ENCODE measurements at places on chromosomes 3 and 15.

- DNase-seq: no peak
Observed at GRCh38 chr3:150410311-150411105, 2.4 kb downstream of the TSC22D2 start.

DNA sequence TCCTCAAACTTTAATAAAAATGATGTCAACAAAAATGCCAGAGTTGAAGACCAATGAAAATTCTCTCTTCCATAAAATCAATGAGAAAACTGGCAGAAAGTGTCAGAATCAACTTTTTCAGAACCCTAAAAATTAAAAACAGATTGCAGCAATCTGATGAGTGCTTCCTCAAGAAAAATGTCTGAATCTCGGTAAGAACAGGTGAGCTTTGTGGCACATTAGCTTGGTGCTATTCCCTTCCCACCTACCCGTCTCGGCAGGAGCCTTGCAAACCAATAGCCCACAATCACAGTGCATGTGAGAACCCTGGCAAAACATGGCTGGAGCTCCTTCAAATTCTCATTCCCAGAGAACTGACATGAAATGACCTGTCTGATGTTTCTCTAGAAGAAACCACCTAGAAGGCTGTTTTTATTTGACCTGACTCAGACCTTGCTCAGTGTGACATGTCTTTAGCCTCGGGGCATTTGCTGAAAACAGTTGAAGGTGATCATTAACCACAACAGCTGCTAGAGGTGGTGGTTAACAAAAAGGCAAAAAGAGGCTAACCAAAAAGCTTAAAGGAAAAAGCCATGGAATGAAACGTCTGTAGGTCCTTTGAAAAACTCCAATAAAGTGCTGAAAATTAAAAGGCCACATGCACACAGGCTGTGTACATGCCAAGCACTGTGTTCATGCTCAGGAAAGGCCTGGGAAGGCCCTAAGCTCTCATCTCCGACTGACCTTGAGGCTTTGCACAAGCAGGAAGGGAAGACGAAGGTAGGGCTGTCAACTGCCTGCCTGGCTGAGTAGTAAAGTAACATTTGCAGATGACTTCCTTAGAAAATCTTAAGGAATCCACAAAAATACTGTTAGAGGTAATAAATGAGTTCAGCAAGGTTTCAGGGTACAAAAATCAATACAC is 253.0 kb upstream of the NSMCE3 start:
- DNase-seq: no peak

GRCh38 chr15:52220251-52220650 is 29.1 kb upstream of the GNB5 start:
- DNase-seq: no peak

GRCh38 chr3:119324899-119325298 is 30.7 kb downstream of the ARHGAP31 start:
- no peak for DNase-seq

- no peak for DNase-seq
Observed at GRCh38 chr3:21944251-21944650, 193.2 kb upstream of the ZNF385D start.

GRCh38 chr3:23668430-23668904 is 137.3 kb upstream of the UBE2E1 start:
- DNase-seq: no peak

DNA sequence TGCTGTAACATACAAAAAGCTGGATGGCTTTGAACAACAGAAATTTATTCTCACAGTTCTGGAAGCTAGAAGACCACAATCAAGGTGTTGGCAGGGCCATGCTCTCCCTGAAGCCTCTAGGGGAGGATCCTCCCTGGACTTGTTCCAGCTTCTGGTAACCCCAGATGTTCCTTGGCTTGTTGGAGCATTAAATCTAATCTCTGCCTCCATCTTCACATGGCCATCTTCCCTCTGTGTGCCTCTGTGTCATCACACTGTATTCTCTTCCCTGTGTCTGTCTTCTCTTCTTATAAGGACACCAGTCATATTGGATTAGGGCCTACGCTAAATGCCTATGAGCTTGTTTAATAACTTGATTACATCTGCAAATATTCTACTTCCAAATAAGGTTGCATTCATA is 109.5 kb downstream of the STAG1 start:
- DNase-seq: no peak

GRCh38 chr15:32676169-32676568 is 34.7 kb downstream of the SCG5 start:
- DNase-seq: no peak

- DNase-seq: no peak
Observed at GRCh38 chr3:56207922-56208321, 260.3 kb downstream of the ERC2 start.

DNA sequence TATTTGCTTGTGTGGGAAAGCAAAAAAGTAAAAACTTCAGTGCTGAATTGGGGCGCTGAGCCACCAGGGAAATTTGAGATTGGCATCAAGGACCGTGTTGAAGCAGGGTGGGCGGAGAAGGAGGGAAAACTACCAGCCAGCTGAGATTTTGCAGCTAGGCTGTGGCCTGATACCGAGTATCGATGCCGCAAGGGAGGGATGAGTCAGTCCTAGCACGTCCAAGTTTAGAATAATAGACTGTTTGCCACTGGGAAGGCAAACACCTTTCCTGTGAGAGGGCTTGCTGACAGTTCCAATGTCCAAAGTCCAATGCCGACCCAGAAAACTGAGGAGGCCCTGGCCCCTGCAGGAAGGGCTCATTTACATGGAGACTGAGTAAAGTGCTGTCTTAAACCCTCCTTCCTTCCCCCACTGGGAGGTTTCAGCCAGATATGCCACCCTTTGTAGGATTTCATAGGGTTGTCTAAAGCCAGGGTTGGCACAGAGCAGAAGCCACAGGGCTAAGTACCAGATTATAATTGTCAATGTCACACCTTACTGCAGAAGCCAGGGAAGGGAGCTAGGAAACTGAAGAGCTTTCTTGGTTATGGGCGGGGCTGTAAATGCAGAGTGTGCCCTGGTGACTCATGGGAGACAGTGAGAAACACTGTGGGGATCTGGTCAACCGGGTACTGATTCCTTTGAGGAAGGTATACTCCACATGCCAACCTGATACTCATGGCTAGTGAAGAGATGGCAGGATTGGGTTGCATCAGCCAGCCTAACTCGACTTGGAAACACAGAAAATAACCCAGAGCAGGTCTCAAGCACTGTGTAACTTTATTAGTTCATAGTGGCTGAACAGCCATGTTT is 28.4 kb upstream of the PIK3CB start:
- DNase-seq: no peak
